ENCODE measurements at places on chromosomes 4 and X. TPM values are rescaled to one million over a fixed set of nuclear protein-coding genes. Genes with fewer than 3 reads are reported as not detected.

Gene TCEAL7
- 3.5 TPM for total RNA-seq

Gene FAM13A
- 43.8 TPM for total RNA-seq

Gene BRCC3
- 7.6 TPM for total RNA-seq

Gene ODAPH
- not detected for total RNA-seq

Gene STS
- total RNA-seq: 4.3 TPM

Gene DMRTC1B
- total RNA-seq: 0.74 TPM

Gene NUDT9
- 17.4 TPM for total RNA-seq

DNA sequence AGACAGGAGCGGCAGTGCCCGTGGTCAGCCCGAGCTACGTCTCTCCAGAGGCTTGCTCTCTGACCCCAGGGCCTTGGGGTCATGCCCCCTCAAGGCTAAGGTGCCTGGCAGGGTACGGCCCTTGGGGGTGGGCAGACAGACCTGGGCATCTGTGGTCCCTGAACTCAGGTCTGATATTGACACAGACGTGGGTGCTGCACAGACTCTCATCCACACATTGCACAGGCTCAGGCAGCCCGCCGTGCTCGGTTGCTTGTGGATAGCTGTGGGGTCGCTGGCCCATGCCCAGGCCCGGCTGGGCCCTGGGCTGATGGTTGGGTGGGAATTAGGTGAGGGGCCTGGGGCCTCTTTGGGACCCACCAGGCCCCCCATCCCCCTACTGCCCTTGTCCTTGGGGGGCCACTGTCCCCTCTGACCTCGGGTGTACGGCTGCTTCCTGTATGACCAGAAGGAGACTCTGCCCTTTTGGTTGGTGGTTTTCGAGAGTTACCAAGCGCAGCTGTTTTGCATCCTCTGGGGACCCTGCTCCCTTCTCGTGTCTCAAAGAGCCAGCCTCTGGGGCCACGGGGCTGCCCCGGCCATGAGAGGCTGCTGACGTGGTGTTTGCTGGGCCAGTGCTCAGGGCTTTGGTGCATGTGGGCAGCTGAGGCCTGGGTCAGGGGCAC, 10.1 kb downstream of the FGFRL1 start:
- no peak for DNase-seq

DNA sequence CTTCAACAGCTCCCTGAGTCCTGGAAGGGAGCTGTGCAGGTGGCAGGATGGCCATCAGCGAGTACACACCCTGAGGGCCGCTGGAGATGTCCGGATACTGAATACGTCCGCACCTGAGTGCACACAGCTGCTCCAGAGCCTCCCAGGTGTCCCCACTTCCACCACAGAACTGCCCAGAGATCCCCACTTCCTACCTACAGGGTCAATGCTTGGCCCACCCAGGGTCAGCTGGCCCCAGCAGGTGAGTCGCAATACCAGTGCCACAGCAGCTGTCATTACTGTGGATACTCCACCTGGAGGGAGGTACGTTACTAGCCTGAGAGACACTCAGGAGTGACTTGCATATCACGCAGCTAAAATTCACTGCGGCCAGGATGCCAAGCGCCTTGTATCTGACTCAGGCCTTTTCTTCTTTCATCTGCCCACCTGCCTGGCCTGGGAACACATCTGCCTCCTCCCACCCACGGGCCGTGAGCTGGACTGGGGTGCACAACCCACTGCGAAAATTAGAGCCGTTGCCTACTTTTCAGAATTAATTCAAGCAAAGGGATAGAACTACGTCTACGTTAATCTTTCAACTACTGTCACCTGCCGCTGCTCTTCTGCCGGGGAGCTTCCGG, 9.4 kb downstream of the C4orf50 start:
- DNase-seq: no peak

DNA sequence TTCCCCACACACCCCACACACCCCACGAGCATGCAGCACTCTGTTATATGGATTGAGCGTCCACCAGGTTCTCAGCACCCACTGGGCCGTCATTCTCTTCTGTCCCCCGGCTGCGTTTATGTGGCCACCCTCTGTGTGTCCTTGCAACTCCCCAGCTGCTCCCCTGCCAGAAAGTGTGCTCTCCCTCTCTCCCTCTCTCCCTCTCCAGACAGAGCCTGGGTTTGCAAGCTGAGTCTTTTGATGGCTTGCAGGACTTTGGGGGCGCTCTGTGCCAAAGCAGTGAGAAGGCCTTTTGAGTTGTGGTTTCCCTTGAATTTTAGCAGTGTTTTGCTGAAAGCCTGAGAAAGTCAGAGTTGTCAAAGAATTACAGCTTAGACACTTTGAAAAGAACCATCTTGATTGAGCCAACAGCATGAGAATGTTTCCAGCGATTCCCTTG, 173.5 kb downstream of the DCLK2 start:
- DNase-seq: peak; percentile 60

DNA sequence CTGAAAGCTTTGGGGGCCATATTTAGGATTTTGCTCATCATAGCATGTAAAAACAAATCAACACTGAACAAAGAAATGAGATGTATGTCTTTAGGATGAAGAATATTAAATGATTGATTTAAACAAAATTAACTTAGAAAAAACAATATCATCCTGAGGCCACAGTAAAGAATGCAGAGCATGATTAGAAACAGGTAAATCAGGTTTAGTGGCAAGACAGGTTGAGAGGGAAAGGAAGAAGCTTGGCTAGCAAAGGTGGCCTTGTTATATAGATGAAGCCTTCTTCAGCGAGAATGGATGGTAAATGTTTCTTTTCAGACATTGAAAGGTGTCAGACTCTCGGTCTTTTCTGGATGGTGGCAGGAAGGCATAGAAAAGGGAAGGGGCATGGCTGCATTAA, 11.9 kb upstream of the MAGEB16 start:
- no peak for DNase-seq

GRCh38 chrX:72045552-72046277, 86.0 kb downstream of the RTL5 start:
- DNase-seq: no peak

DNA sequence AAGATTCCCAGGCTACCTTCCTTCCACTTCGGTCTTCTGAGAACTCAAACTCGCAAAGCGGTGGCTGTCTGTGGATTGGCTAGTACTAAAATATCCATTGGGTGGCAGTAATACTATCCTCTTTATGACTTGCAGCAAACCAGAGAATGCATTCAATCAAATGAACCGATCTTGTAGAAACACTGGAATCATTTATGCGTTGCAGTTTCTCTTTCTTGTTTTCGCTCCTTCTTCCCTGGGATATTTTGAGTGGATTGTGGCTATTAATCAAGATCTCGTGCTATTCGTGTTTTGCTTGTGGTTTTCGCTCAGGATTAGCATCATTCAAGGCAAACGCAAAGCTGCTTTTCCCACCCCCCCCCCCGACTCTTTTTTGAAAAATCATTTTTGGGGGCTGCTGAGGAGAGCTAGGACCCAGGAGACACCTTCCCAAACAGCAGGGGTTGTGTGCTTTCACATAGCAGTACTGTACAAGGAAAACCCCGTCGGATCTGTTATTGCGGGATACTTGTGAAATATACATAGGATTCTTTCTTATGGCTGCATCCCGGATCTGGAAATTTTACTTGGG, at the start of gene IL1RAPL1:
Gene IL1RAPL1 (plus strand): TSS at position 466 of the 571 bp plus-strand sequence.
- DNase-seq: peak; percentile 74

DNA sequence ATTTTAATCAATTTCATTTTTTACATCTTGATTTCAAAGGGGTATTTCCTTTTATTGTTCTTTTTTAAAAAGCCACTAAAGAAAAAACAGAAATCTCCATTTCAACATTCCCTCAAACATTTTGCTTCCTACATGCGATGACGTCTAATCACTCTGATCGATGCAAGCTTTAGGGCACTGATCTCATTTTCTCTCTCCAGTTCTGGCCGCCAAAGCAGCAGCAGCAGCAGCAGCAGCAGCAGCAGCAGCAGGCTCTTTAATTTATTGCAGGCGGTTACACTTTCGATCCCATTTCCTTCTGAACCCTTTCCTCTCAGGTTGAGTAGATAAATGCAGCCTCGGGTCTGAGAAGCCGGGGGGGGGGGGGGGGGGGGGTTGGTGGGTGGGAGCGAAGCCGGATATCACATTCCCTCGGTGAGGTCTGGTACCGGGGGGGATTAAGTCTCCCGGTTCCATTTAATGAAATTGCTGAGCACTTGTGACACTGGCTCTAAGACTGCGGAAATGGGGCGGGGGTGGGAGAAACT, 3.4 kb upstream of the PCDH7 start:
- DNase-seq: peak; percentile 64

- DNase-seq: no peak
Observed at GRCh38 chr4:5722328-5722727, 11.3 kb downstream of the EVC start.

- DNase-seq: no peak
Observed at GRCh38 chr4:187166886-187167512, 443.3 kb upstream of the FAT1 start.

GRCh38 chr4:110075083-110075738, 123.2 kb downstream of the ELOVL6 start:
- DNase-seq: no peak

GRCh38 chr4:178556796-178557195, 1114.6 kb upstream of the AGA start:
- no peak for DNase-seq

DNA sequence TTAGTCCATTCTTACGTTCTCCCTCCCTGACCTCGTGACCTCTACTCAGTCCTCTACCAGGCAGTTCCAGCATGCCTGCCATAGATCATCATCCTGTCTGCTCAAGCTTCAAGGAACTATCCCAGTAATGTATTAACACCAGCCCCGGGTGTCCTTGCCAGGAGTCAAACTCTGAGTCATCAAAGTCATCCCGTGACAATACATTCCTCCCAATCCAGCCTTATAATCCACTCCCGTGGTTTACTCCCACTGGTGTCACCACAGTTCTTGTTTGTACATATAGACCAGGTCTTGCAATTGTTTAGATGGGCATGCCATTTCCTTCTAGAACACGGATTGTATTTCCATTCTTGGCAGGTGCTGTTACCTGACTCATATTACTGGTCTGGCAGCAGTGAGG, 68.7 kb upstream of the TAB3 start:
- DNase-seq: peak; percentile 21

DNA sequence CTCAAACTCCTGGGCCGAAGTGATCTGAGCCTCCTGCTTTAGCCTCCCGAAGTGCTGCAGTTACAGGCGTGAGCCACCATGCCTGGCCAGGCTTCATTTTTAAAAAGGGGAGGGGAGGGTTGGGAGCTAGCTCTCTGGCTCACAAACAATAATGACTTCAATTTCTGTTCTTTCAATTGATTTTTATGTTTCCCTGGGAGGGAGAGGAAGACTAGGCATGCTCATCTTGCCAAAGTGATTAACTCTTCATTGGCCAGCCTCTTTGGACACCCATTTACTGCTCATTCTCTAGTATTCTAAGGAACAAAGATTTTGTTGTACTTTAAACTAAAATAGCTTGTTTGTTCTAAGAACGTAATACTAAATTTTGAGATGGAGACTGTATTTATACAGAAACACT, 43.4 kb upstream of the TRIM2 start:
- DNase-seq: no peak

DNA sequence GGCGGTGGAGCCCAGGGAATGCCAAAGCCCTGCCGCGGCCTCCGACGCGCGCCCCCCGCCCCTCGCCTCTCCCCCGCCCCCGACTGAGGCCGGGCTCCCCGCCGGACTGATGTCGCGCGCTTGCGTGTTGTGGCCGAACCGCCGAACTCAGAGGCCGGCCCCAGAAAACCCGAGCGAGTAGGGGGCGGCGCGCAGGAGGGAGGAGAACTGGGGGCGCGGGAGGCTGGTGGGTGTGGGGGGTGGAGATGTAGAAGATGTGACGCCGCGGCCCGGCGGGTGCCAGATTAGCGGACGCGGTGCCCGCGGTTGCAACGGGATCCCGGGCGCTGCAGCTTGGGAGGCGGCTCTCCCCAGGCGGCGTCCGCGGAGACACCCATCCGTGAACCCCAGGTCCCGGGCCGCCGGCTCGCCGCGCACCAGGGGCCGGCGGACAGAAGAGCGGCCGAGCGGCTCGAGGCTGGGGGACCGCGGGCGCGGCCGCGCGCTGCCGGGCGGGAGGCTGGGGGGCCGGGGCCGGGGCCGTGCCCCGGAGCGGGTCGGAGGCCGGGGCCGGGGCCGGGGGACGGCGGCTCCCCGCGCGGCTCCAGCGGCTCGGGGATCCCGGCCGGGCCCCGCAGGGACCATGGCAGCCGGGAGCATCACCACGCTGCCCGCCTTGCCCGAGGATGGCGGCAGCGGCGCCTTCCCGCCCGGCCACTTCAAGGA, at the start of gene FGF2:
Gene FGF2 (plus strand): TSS at position 279 of the 705 bp plus-strand sequence. CDS start 344 bp downstream, at position 623.
- DNase-seq: peak; percentile 71
